ENCODE measurements at places on chromosomes 12 and 14.

GRCh38 chr14:69261761-69262331, 1.9 kb downstream of the GALNT16 start:
- no peak for DNase-seq

GRCh38 chr14:104096751-104097700, 11.5 kb downstream of the ASPG start:
- DNase-seq = no peak

- no peak for DNase-seq
Measured at GRCh38 chr12:25320123-25321006, 69.6 kb upstream of the KRAS start.

DNA sequence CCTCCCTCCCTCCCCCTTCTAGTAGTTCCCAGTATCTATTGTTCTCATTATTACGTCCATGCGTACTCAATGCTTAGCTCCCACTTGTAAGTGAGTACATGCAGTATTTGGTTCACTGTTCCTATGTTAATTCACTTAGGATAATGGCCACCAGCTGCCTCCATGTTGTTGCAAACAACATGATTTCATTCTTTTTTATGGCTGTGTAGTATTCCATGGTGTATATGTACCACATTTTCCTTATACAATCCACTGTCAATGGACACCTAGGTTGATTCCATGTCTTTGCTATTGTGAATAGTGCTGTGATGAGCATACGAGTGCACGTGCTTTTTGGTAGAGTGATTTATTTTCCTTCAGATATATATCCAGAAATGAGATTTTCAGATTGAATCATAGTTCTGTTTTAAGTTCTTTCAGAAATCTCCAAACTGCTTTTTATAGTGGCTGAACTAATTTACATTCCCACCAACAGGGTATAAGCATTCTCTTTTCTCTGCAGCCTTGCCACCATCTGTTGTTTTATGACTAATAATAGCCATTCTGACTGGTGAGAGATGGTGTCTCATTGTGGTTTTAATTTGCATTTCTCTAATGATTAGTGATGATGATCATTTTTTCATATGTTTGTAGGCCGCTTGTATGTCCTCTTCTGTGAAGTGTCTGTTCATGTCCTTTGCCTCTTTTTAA, 17.9 kb upstream of the CLEC7A start:
- no peak for DNase-seq

DNA sequence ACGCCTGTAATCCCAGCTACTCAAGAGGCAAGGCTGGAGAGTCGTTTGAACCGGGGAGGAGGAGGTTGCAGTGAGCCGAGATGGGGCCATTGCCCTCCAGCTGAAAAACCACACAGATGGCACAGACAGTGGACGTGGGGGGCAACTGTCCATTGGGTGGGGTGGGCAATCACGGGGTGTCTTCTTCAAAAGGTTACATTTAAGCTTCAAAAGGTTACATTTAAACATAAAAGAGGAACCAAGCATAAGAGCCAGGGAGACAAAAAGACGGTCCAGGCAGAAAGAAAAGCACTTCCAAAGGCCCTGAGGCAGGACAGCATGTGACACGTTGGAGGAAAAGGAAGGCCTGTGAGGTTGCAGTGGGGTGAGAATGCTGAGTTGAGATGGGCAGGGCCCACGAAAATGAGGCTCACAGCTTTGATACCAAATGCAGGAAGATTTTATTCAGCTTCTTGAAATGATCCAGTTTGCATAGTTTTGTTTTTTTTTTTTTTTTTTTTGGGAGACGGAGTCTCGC, 10.7 kb downstream of the SCARB1 start:
- DNase-seq = no peak

- DNase-seq = no peak
Measured at GRCh38 chr14:89881839-89882238, 72.7 kb downstream of the EFCAB11 start.

DNA sequence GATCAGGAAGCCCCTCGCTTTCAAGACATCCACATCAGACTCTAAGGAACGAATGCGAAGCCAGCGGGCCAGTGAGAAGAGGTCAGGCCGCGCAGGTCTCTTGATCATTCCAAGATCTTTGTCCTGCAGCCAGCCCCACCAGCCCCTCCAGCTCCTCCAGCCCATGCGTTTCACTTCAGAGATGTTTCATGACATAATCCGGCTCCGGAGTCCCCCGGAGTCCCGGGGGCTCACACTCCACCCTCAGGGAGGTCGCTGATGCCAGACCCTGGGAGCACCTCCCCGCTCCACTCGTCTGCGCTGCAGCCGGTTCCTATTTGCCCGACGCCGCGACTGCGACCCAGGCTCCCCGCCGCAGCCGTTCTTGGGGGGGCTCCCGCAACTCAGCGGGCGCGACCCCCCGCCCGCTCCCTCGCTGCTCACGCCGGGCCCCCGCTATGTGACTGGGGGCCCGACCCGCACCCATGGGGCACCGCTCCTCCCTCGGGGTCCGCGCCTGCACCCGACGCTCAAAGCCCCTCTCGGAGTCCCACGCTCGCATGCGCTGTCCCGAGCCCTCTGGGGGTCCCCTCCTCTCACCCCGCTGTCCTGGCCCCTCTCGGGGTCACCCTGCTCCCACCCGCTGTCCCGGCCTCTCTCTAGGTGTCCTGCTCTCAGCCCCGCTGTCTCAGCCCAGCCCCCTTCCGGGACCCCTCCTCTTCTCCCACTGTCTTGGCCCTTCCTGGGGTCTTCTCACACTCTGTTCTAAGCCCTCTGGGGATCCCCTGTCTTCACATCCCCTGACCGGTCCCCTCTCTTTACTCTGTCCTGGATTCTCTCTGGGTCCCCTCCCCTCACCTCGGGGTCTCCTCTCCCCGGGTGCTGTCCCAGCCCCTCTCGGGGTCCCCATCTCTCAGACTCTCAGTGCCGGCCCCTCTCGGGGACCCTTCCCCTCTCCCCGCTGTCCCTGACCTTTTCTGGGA, 1.1 kb downstream of the TAOK3 start:
- DNase-seq = no peak

GRCh38 chr12:122860040-122860853, 25.0 kb downstream of the HIP1R start:
- DNase-seq = peak; percentile 68

DNA sequence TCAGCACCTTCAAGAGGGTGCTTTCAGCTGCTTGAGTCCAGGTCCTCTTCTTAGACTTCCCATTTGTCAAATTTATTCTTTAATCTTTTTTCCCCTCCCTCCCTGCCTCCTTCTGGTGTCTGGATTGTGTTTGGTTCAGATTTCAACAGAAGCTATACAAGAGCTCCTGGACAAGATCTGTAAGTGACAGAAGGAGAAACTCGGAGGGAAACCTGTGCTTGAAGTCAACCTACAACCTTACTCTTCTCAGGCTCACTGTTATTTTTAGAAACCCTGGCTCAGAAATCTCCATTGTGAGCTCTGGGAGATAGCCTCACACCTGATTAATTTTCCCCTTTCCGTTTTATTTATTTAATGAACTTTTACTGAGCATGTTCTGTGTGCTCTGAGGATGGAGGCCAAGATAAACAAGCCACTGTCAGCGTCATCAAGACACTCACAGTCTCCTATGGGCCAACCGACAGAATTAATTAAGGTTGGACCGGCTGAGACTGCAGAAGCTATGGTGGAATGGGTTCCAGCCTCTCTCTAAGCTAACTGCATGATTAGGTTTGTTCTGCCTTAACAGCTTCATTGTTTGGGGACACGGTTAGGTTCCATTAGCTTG, 13.5 kb downstream of the PDE1B start:
- DNase-seq = no peak

DNA sequence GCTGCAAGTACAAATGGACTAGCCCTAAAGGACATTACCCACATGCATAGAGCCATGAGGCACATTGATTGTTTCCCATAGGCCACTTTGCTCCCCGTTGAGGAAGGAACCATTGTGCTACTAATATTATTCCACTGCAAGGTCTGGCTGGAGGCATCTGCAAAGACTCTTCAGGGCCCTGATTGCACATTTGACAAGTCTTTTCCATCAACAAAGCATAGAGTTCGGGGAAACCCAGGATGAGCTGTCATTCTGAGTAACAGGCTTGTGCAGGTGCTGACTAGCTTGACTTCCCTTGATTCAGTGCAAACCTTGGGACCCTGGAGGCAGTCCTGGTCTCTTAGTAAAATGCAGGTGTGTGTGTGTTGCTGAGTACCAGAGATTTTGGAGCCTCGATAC, 73.8 kb downstream of the SUSD6 start:
- DNase-seq = no peak

GRCh38 chr12:80580254-80580653, 127.2 kb upstream of the MYF6 start:
- DNase-seq = no peak

DNA sequence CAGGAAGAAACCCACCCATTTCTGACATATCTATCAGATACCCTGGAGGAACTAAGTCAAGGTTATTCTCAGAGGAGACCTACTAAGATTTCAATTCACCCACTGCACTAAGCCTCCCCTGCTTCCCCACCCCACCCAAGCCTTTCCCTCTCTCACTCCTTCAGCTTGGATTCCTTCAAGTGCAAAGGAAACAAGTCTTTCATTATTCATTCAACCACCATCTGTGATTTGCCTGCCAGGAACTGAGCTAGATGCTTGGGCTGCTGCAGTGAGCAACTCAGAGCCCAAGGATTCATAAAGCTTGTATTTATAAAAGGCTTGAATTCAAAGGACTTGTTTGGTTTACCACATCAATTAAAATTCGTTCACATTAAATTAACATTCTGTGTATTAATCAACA, 161.3 kb downstream of the GXYLT1 start:
- DNase-seq = no peak

GRCh38 chr12:22064968-22065367, 18.9 kb downstream of the CMAS start:
- no peak for DNase-seq

GRCh38 chr12:94039914-94040313, 108.5 kb upstream of the PLXNC1 start:
- DNase-seq = no peak

- DNase-seq = no peak
Measured at GRCh38 chr12:81465876-81466275, 293.3 kb downstream of the PPFIA2 start.

GRCh38 chr12:120453977-120454376, 7.7 kb downstream of the GATC start:
- DNase-seq = no peak

GRCh38 chr12:48189331-48190125, 6.1 kb downstream of the CCDC184 start:
- DNase-seq = no peak

DNA sequence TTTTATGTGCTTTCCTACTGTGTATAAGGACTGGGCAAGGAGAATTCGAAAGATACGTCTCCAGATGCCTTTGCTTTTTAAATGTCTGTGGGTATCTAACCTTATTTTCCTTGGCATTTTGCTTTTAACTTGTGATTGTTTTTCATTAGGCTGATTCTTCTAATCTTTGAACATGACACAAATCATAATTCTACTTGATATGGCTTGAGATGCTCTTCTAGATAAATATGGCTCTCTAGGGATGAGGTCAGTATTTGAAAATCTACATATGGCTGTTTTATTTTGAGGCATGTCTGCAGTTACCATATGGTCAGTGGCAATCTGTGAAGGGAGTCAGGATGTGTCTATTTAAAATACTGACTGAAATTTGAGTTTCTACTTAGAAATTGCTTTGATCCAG, 139.2 kb downstream of the SLC2A13 start:
- no peak for DNase-seq

DNA sequence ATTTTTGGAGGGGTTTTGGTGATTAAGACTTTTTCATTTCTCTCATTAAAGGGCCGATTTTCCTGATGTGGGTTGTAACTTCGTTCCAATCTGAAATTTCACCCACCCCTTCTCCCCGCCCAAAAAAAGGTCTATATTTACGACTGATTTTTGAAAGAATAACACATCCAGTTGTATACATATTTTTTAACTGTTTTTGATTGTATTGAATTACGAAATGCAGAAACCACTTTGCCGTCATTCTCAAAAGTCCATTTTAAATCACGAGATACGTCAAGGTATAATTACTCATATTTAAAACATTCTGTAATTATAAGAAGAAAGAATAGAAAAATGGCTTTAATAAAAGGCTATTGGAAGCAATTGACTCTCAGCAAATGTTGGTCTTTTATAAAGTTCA, 520.7 kb downstream of the MED13L start:
- DNase-seq = no peak

- DNase-seq = no peak
Measured at GRCh38 chr12:115222220-115222619, 538.2 kb upstream of the TBX3 start.

Measured in effector memory CD4-positive, alpha-beta T cell (primary cell).